ENCODE measurements at places on chromosomes 16 and 17. TPM values are rescaled to one million over a fixed set of nuclear protein-coding genes. Genes with fewer than 3 reads are reported as not detected.

DNA sequence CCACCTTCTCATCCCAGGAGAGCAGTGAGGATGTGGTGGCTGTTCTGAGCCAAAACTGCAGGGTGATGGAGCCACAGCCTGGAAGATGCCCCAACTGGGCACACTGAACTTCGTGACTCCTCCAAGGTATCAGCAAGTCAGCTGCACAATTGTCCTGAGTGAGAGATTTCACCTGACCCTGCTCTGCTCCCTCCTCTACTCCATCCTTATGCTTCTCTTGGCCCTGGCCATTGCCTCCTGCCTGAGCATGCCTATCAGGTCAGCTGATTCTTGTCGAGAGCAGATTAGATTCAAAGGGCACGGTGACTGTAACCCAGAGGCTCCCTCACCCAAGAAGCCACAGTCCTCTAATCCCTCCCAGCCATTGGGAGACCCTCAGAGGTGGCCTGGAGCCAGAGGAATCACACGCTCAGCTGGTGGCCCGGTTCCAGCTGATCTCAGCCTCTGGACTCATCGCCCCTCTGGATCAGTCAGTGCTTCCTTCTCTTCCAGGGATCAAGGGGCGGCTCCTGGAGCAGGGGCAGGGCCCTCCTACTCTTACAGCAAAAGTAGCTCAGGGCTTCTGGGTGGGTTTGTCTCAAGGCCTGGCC, 7.0 kb upstream of the CYB561 start:
- DNase-seq = no peak

The CARD14 gene
- total RNA-seq = 0.15 TPM

DNA sequence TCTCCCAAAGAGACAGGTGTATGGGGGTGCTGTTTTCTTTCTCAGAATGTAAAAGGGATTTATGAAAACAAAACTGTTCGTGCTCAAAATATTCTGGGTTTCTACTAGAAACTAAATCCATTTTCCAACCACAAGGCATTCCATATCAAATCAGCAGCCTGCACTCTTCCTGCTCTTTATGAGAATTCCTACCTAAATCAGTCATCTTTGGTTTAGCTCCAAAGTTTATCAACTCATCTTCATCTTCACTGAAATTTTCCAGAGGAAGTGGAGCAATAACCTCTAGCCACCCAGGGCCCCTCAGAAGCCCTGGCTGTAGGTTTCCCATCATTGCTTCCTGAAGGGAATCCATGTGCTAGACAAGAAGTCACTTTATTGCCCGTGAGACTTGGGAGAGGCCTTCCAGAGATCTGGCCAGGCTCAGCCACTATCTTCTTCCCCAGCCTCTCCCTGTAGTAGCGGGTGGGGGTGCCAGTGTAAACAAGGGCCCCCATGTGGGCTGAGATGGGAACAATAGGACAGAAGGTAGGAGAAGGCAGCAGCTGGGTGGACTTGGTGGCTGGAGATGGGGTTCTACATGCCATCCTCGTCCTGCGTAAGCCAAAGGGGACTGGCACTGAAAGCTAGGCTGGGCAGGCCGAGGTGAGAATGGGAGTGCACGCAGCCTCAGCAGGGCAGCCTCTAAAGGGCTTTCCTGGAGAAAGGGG, 22.0 kb upstream of the ALDH3A1 start:
- DNase-seq = no peak

GRCh38 chr16:55256412-55257016, 67.5 kb upstream of the IRX6 start:
- no peak for DNase-seq

DNA sequence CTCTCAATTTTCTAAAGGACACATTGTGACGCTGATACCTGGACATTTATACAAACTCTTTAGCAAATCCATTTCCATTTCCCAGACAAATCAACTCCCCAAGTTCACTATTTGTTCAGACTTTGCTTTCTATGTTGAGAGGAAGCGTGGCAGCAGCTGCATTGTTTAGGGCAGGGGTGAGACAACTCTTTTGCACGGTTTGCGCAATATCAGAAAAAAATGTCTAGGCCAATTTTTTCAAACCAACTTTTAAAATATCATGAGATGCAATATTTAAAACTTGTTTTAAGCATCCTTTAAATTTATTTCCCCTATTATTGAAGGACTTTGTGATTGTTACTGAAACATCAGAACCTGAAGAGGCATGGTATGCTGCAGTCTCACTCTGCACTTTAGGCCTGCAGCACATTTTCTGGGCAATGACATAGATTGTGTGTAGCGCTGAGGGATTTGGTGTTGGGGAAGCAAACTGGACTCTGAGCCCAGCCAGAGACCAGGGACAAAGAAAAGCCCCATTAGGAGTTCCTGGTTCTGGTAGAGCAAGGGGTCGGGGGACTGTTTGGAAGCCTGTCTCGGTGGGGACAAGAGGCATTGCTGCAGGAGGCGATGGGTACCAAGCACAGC, 6.4 kb upstream of the CCDC182 start:
- DNase-seq = no peak

- DNase-seq = no peak
Measured at GRCh38 chr16:61042737-61043136, 993.5 kb downstream of the CDH8 start.

DNA sequence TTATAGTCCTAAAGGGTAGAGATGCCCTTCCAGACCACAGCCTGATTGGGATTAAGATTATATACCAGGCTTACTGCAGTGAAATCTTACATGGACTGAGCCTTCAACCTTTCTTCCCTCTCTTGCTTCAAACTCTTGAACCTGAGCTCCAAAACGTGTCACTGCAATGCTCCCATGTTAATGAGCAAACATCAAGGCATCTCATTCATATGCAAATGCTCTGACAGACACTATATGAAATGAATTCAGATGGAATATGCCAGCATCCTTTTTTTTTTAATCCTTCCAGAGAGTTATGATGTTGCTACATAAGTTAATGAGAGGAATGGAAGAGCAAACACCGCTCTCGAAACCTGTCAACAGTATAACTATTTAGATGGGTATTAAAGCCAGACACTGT, 611.9 kb upstream of the CDH11 start:
- DNase-seq = no peak

The PRSS21 gene
- not detected for total RNA-seq

- DNase-seq = no peak
Measured at GRCh38 chr17:8681170-8681949, 50.8 kb upstream of the MYH10 start.

- no peak for DNase-seq
Measured at GRCh38 chr17:31198026-31198425, 99.0 kb downstream of the OMG start.

The COPS3 gene
- 254 TPM for total RNA-seq

DNA sequence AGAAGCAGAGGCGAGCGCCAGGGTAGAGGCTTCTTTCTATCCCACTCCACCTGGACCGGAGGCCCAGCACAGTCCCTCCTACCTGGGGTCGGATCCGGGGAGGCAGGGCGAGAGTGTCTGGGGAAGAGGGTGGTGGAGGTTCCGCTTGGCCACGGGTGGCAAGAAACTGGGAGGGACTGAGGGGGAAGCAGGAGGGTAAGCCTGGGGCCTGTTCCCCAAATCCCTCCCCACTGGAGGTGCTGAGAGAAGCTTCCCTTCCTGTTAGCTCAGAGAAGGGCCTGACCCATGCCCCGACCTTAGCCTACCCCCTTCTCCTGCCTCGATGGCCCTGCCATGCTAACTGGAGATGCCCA, 1.8 kb upstream of the TPPP3 start:
- DNase-seq = no peak

The KRT39 gene
- total RNA-seq = 0.18 TPM

DNA sequence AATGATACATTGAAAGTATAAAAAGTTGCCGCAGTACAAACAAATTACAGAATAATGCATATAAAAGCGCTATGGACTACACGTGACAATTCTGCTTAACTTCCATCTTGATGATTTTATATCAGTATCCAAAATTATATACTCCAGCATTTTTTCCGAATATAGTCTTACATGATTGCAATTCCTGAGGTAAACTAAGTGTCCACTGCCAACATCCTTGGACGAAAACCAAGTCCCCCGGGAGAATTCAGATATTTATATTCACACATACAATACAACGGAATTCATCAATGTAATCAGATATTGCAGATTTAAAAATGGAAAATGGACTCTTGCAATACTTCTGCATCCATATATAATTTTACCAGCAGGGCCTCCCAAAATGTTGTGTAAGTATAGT, 8.9 kb upstream of the MYH11 start:
- DNase-seq = no peak

The PLA2G10 gene
- total RNA-seq = not detected

DNA sequence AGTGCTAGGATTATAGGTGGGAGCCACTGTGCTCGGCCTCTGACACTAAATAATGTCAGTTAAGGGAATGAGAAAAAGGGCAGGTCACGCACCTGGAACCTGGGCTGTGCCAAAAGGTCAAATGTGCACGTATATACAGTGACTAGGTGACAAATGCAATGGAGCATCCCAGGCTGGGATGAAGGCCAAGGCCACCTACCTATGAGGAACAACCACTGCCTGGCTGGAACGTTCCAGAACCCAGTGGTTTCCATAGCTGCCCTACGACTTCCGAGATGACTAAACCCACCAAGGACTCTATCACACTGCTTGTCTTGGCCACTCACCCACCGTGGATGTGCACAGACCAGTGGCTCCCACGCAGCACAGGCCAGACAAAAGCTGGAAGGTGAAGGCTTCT, 16.1 kb downstream of the ZNF500 start:
- DNase-seq = no peak

DNA sequence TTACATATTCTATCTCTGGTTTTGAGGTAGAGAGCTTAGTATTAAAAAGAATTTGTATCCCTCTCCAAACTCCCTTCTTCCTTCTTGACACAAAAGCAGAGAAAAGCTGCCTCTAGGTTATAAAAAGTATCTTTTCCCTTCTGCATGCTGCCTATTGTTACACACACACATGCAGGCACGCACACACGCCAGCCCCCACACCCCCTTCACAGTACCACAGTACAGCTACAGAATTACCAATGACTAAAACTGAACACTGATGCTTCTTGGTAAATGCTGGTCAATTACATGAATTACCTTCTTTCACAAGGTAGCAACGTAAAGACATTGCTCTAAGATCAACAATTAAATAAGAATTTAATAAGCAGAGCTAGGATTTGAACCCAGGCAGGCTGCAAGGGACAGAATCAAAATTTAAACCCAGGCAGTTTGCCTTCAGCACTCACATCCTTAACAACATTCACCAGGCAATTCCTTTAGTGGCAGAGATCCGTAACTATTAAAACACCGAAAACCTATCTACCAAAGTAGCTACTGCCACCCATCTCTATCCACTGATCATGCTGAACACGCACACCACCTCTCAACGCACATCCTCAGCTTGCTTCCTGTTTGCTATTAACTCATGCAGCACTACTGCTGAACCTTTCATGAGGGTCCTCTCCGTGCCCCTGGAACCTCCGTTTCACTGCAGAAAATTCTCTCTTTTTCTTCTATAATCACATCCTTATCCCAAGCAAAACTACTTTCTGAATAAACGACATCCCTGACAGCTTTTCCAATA, 37.8 kb downstream of the YWHAE start:
- DNase-seq = no peak

GRCh38 chr17:66143657-66144282, 48.2 kb downstream of the CEP112 start:
- DNase-seq = no peak

DNA sequence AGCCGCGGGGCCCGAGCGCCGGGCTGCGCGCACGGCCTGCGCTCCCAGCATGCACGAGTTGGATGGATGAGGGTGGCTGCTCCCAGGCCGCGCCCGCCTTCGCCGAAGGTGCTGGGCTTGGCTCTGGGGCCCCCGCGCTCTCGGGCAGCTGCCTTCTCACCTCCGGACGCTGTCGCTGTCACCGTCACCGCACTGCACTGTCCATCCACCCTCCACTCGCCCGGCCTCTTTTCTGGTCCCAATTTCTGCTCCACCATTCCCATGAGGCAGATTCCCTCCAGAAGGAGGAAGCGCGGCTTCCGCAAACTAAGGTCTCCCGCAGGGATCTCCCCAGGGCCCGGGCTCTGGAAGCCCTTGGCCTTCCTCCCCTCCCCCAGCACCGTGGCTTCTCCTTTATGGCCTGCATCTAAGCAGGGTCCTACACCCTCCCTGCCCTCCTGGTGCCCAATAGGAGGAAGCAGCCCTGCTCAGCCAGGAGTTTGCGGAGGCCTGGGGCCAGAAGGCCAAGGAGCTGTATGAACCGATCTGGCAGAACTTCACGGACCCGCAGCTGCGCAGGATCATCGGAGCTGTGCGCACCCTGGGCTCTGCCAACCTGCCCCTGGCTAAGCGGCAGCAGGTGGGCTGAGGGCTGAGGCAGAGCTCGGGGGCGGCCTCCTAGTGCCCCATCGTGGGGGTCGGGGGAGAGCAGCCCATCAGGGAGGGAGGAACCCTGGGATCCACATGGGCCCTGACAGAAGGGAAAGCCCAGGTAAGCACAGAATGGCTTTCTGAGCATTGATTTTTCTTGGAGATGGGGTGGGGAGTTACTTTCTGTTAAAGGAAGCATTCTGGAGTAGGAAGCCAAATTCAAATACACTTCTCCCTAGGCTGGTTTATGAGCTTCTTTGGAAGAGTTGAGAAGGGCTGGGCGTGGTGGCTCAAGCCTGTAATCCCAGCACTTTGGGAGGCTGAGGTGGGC, 899 bp downstream of the ACE start:
- DNase-seq = no peak

- no peak for DNase-seq
Measured at GRCh38 chr17:31508288-31509094, 117.0 kb downstream of the RAB11FIP4 start.

GRCh38 chr16:53084141-53084541, 29.4 kb downstream of the CHD9 start:
- DNase-seq = no peak

GRCh38 chr16:10635365-10636021, 55.1 kb upstream of the EMP2 start:
- DNase-seq = no peak

Measured in H4 (cell line).